ENCODE measurements at places on chromosomes 1 and 21. TPM values are rescaled to one million over a fixed set of nuclear protein-coding genes. Genes with fewer than 3 reads are reported as not detected.

DNA sequence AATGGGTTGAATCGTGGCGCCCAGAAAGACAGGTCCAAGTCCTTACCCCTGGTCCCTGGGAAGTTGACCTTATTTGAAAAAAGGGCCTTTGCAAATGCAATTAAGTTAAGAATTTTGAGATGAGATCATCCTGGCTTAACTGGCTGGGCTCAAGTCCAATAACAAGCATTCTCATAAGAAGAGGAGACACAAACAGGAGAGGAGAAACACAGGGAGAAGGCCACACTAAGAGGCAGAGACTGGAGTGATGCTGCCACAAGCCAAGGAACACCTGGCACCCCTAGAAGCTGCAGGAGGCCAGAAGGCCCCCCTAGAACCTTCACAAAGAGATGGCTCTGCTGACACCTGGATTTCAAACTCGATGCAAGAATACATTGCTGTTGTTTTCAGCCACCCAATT lies 44.6 kb downstream of the PDPN start:
- DNase-seq: no peak

The CLDN8 gene
- total RNA-seq: not detected

GRCh38 chr1:157085421-157085820 lies 14.2 kb downstream of the ETV3L start:
- no peak for DNase-seq

GRCh38 chr1:184215274-184215925 lies 163.9 kb downstream of the TSEN15 start:
- no peak for DNase-seq

DNA sequence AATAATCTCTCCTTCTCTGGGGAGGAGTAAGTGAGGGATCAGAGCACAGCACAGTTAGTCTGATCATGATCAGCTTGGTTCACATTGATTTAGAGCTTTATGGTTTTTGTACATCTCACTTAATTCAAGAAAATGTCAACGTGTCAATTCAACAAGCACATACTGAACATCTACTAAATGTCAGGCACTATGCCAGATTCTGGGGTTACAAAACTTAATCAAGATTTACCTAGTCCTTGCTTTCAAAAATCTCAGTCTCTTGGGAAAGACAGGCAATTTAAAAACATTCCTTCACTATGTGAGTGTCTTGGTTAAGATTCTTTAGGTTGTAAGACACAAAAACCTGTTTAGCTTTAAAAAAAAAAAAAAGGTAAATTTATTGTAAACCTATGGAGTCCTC lies 181.4 kb downstream of the AK5 start:
- DNase-seq: no peak

GRCh38 chr1:209689477-209689876 lies 14.3 kb downstream of the G0S2 start:
- DNase-seq: no peak

DNA sequence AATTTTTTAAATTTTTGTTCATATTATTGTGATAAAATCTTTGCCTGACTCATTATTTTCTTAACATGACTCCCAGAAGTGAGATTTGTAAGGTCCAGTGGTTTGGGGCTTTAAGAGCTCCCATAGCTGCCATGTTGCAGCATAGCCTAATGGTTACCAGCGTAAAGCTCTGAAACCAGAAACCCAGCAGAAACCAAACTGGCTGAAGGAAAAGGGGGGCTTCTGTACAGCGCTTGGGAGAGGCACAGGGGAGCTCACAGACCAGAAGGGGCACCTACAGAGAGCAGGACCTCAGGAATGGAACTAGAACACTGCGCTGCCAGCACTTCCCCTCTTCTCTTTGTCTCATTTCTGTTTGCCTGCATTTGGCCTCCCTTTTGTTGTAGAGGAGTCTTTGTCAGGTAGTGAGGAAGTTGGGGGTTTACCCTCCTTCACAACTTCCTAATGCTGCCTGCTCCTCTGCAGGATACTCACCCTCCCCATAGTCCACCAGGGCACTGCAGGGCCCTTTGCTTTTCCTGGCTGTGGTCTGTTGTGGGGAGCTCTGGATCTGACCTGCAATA lies 2.6 kb upstream of the PYCR2 start:
- no peak for DNase-seq

DNA sequence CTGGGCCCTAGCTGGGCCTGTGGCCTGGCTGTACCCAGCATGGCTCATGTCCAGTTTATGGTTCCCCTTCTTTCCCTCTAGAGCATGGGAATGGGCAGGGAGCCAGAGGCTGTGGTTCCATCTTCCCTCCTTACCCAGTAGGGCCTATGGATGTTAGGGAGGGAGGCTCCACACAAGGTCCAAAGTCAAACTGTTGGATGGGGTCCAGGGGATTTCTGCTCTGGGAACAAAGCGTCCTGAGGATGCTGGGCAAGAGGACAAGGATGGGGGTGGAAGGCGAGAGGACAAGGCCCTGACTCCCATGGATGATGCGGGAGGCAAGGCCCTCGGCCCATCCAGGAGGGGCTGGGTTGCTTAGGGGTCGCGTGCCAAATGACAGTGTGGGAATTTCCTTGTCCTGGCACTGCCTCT lies 17.3 kb downstream of the CSF1 start:
- no peak for DNase-seq

The DSCAM gene
- 25.1 TPM for total RNA-seq

The CCDC190 gene
- total RNA-seq: not detected

The CSF1 gene
- total RNA-seq: 4.3 TPM

GRCh38 chr1:22689505-22689904 lies 21.1 kb upstream of the EPHB2 start:
- no peak for DNase-seq

DNA sequence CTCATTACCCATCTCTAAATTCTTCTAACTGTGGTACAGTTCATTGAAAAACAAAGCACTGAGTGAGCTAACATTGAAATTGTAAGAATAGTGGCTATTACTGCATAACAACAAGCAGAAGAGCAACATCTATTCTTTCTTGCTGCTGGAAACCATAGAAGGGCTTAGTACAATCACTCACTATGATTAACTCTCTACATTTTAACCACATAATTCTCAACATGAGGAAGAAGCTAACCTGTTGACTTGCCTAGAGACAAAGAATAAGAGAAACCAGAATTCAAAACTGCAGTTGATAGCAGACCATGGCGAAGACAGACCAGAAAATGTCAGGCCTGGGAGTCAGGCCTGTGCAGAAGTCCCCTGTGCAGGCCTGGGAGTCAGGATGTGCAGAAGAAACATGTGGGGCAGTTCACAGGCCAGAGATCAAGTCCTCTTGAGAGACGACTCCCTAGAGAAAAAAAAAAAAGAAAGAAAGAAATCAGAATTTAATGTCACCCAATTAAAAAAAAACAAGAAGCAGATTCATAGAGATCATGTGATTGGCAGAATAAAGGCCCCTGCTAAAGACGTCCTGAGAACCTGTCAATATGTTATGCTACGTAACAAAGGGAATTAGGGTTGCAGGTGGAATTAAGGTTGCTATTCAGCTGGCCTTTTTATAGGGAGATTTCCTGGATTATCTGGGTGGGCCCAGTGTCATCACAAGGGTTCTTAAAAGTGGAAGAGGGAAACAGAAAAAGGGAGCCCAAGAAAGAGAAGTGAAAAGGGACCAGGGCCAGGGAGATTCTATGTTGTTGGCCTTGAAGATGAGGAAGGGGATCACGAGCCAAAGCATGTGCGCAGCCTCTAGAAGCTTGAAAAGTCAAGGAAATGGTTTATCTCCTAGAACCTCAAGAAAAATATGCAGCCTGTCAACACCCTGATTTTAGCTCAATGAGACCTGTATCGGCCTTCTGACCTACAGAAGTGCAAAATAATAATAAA lies 94.9 kb downstream of the MRPL39 start:
- DNase-seq: no peak

DNA sequence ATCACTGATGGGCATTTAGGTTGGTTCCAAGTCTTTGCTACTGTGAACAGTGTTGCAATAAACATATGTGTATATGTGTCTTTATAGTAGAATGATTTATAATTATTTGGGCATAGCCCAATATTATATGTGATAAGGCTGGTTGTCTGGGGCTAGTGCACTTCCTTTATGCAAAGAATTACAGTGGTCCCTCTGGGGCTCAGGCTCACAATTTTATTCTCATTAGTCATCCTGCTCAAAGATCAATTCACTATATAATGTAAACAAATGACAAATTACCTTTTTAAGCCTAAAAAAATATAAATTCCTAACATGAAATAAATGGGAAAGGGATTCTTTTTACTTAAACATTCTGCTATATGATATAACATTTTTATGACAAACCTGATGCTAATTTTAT lies 5.0 kb downstream of the PLPPR4 start:
- no peak for DNase-seq

The ATP1A4 gene
- total RNA-seq: 0.64 TPM

The TMEM51 gene
- total RNA-seq: 4.7 TPM

DNA sequence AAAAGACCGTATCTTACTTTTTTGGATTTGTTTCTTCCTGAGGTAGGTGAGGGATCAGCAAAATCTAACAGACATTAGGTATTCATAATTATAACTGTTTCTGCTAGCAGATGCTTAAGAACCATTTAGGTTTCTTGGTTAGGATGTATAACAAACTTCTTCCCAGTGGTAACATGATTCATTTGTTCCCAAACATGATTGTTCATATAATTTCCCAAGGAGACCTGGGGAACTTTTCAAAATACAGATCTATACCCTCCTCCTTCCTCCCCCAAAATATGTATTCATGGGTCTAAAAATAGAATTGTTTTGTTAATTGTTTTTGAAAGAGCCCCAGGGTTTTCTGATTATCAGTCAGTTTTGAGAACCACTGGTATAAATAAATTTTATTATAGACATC lies 228.2 kb downstream of the COP1 start:
- no peak for DNase-seq

Data from cerebellum (tissue), 4 donors.